ENCODE measurements at places on chromosomes 5 and 9.

DNA sequence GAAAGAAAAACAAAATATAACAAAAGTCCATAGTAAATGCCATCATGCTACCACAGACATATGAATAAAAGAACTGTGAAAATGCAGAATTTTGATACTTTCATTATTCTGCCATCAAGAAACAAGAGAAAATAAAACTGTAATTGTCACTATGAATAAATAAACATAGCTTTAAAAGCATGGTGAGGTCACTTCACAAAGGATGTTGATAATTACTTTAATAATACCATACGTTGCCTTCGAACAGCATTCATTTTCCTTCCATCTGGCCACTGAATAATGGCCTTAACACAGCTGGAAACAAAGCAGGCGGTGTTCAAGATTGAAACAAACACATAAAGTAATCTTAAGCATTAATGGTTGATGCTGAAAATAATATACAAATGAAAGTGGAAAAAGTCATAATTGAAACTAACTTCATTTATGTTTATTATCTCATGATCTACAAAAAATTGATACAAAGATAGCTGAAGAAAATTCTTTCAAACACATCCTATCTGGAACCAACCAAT lies 102.0 kb downstream of the AGTPBP1 start:
- no peak for DNase-seq

DNA sequence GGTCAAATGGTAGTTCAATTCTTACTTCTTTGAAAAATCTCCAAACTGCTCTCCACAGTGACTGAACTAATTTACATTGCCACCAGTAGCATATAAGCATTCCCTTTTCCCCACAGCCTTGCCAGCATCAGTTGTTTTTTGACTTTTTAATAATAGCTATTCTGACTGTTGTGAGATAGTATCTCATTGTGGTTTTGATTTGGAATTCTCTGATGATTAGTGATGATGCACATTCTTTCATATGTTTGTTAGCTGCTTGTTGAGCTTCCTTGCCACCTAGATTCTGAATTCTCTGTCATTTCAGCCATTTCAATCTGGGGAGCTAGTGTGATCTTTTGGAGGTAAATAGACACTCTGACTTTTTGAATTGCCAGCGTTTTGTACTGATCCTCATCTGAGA lies 24.0 kb downstream of the CDK20 start:
- no peak for DNase-seq

- no peak for DNase-seq
These were observed 30.1 kb downstream of the FRMD3 start for GRCh38 chr9:83508067-83508466.

DNA sequence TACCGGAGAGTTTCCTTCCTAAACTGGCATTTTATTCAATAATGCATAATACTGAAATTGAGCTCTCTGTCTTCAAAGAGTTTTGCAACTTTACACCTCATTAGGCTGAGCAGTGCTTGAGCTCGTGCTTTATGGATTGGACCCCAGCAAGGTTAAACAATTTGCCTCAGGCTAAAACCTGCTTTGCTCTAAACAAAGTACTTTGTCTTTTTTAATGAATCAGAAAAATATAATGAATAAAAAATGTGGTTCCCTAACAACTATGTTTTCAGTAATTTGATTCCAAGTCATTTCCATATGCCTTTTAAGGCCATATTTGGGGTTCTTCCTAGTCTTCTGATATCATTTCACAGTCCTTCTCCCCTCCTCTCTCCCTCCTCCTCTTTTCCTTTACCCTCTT lies 20.0 kb downstream of the ZNF366 start:
- DNase-seq = no peak

DNA sequence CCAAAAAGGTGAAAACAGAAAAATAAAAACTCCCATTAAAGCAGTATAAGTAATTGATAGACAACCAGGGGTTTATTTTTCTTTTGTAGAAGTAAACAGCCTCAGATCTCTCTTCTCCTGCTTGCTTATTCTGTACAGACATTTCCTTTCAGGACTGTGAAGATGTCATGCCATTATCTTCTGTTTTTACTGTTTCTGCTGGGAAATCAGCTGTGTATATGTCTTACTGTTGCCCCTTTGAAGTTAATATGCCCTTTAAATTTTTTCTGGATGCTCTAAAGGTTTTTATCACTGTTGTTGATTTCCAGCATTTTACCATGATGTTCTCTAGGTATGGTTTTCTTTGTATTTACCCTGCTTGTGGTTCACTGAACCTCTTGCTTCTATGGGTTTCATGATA lies 199.5 kb downstream of the NXNL2 start:
- no peak for DNase-seq

DNA sequence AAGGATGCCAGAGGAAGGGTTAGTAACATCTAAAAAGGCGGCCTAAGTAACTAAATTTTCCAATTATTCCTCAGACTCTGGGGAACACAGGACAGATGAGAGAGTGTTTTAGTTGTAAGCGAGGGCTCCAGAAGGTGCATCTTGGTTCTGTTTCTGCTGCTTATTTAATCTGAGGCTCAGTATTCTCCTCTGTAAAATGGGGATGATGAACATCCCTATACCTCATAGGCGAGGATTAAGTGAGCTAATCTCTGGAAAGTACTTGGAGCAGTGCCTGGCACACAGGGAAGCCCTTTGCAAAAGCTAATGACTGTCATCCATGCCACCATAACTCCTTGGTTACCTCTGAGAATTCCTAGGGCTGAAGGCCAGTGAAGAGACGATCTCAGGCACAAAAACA lies 59.0 kb downstream of the SHB start:
- no peak for DNase-seq

DNA sequence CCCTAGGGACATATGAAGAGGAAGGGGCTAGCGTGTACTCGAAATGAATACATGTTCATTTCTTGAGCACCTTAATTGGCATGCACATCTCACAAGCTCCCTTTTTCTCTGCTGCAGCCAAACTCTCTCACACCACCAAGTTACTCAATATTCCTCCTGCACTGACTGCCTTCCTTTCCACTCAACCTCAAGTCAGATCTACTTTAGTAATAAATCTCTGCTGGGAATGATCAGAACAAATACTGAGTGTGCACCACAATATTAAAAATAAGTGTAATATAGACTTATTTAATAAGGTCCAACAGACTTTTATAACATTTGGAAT lies 995.8 kb upstream of the WWC1 start:
- no peak for DNase-seq

DNA sequence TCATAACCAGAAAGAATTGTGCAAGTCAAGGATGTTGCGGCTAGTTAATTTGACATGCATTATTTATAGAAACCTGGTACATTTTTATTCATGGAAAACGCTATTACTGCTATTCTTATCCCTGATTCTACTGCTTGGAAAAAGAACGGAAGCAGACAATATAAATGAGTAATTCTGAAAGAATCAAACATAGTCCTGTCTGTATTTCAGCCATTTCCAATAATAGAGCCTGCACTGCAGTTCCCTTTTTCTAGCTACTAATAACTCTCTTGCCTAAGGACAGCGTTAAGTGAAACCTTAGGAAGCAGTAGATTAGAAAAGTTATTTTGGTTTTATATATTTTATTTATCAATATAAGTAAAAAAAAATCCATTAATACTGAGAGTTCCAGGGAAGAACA lies 414.9 kb downstream of the CYLC2 start:
- DNase-seq = no peak

- DNase-seq = no peak
These were observed 277.6 kb downstream of the CDH10 start for GRCh38 chr5:24367216-24367615.

DNA sequence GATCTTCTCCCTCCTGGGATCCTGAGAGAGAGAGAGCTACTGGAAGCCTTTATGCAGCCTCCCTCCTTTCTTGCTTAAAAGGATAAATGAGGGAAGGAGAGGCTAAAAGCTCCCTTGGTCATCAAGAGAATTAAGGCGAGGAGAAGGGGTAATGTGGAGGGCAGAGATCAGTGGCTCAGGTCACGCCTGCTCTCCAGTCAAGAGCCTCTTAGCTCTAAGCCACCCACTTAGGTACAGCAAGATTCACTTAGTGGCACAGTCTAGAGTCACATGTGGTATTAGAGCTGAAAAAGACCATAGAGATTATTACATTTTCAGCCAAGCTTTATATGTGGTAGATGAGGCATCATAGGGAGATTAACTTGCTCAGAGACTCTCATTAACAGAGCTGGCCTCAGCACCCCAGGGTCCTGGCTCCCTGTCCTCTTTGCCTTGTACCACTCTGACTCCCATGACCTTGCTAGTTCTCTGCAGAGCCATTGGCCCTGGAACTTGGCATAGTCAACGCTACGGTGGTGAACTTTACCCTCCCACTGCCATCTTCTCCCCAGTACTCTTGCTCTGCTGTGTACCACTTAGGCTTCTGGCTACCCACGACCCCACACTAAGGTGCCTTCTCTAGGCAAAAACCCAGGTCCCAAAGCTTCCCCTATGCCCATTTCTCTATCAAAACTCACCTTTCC lies 37.6 kb downstream of the MFAP3 start:
- DNase-seq = no peak

- peak; percentile 68 for DNase-seq
These were observed 50.5 kb downstream of the AHRR start for GRCh38 chr5:371811-372555.

DNA sequence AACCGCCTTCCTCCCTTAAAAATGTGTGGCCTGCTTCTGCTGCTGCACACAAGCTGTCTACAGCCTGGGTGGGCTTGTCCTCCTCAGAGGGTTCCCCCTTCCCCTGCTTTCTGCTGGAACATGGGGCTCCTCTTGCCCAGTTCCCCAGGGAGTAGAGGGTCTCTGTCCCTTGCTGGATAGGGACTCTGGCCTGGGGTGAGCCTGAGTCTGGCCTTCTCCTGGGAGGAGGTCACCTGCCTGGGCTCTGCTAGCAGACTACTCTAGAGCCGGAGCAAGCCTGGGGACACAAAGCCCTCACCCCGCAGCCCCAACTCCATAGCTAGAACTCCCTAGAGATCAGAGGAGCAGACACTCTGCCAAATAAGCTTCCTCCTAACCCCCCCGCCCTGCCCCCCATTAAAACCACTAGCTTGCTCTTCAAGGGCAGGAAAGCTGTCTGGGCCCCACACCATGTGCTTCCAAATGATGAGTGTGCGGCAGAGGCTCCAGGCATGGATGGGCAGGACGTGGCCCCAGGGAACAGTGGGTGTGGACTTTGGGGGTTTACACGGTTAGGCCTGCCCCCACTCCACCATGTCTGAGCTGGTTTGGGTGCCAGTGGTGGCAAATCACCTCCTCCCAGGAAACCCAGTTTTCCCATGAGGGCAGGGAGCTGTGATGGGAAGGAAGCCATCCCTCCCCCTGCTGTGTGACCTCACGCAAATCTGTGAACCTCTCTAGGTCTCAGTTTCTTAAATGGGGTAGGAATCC lies 10.0 kb downstream of the TCF7 start:
- no peak for DNase-seq

GRCh38 chr5:1842004-1842819 lies 40.5 kb downstream of the IRX4 start:
- no peak for DNase-seq

DNA sequence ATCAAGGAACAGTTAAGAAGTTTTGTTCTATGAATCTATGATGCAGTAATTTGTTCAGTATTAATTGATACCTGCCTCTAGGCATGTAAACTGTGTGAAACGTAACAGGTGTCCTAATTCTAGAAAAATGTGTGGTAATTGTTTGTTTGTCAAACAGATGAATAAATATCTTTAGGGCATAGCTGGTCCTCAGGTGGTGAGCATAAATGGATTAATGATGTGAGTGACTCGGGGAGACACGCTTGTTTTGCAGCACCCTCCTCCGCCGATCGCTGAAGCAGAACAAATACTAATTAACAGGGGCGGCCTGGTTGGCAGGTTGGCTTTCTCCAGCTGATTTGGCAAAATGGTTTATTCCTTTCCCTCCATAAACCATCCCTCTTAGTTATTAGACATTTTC lies 88.8 kb downstream of the TLE4 start:
- DNase-seq = no peak

- DNase-seq = no peak
These were observed 21.1 kb upstream of the EEIG1 start for GRCh38 chr9:128001779-128002298.

- no peak for DNase-seq
These were observed 189.2 kb upstream of the DMAC1 start for GRCh38 chr9:7988644-7989280.
